ENCODE measurements at places on chromosomes 4 and X.
A peak's percentile ranks its signal among the peaks of the same experiment; 100 is the strongest.

DNA sequence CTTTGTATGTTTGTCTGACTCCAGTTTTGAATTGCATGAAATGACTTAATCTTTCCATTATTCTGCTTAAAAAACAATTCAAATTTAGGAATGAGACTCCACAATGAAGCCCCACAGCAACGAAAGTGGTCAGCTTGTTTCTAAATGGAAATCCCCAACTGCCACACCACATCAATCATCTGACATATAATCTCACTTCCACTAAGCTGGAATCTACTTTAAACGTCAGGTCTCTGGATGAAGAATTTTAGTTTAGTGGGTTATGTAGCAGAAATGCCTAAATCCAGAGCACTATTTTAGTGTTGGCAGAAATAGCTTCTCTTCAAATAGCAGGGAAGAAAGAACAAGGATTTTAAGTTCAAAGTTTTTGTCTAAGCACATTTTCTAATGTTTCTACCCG is 1.7 kb upstream of the BMP2K start:
- DNase-seq: no peak

DNA sequence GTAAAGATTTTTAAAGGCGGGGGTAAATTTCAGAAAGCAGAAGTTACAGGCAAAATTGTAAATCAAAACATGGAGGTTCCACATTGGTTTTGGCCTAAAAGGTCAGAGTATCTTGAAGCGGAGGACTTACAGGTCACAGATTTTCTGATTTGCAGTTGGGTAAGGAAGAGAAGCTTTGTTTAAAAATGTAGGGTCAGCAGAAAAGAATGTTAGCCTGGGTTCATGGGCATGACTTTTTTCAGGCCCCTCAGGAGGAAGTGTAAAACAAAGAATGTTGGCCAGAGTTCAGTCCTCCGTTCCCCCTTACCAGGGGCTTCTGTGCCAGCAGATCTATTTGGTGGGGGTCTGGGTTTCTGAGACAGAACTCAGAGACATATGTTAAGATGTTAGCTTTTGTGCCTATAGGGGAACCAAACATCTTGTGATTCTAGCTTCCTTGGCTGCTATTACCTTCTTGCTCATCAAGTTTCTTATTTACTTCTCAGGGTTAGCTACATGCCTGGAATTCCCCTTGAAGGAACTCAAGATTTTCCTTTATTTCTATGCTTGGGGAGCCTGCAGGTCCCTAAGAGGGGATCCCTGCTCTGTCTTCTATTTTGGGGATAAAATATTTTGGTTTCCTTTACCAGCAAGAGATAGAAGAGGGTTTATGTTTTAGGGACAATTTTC is 160.3 kb downstream of the ANK2 start:
- no peak for DNase-seq

- DNase-seq: no peak
Measured at GRCh38 chr4:87024201-87024600, 89.4 kb downstream of the AFF1 start.

- no peak for DNase-seq
Measured at GRCh38 chr4:125262079-125262478, 52.7 kb upstream of the FAT4 start.

DNA sequence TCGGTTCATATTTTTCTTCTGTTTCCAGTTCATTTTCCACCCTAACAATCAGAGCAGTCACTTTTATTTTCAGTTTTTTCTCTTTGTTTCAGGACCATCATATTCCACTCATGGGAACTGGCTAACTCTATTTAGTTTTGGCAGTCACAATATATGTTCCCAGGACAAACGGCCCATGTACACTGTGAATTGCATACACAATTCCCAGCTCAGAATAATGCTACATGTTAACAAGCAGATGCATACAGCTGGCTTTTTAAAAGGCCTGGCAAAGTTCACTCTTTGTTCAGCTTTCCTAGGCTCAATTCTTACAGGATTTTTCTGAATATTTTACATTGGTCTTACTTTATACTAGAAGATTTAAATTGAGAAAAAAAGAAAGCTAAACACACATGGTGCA is 224.9 kb downstream of the ANKRD50 start:
- DNase-seq: no peak

DNA sequence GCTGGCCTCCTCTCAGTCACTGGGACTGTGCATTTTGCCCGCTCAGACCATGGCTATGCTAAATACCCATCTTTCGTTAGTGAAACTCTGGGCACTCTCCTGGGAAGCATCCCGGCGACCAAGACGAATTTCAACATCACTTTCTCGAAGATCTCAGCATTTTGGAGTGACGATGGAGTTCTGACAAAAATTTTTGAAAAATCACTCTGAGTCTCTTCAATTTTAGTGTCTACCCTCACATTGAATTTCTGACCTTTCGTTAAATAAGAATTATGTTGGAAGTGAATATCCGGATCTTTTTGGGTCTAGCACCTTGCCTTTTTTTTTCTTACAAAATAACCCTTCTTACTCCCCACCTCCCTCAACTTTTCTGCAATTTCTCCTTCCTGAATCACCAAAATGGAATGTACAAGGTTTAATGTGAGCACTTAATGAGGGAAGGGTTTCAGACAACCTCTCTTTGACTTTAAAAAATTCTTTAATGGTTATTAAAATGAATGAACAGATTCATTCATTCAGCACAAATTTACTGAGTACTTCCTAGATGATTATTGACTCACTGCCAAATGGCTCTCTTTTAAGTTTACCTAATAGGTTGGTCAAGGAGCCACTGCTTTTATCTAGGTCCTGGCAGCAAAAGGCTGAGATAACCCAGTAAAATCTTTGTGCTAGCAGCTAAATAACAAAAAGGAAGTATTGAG is 746 bp upstream of the AADAT start:
- DNase-seq: peak; percentile 3

- no peak for DNase-seq
Measured at GRCh38 chr4:104870495-104871233, 276.0 kb upstream of the TET2 start.

DNA sequence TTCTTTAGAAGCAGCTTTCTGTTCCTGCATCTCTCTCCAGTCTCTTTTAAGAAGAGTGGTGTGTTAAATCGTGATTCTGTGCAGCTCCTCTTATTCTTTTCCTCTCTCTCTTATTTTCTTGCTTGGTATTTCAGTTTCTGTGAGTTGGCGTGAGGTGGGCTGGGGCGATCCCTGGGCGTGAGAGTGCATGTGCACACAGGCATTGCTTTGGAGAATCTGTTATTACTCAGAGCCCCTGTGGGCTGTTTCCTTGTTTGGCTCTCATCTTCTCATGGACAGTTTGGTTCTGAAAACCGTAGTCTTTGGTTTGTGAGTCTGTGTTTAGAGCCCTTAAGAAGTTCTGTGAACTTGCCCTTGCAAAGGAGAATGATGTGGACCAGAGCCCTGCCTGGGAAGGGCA is 97.2 kb upstream of the CLNK start:
- no peak for DNase-seq

DNA sequence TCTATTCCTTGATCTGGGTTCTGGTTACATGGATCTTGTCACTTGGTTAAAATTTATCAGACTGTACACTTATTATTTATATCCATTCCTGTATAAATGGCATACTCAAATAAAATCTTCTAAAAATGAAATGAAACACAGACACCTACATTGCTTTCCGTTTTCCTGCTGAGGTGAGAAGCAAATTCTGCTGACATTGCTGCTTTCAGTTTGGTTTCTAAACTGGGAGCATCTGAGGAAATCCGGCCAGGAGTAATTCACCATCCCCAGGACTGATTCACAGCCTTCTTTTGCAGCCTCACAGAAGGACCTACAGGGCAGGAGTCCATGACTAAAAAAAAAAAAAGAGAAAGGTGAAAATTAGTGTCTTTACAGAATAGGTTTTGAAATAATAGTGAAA is 93.6 kb downstream of the CORIN start:
- DNase-seq: no peak

GRCh38 chrX:23857363-23857762 is 50.4 kb downstream of the APOO start:
- no peak for DNase-seq

GRCh38 chr4:3820806-3821579 is 54.8 kb downstream of the ADRA2C start:
- no peak for DNase-seq

GRCh38 chrX:17403189-17403691 is 28.2 kb downstream of the NHS start:
- DNase-seq: no peak
